CD4-positive, alpha-beta T cell treated with Interleukin-4 for 1 hour (primary cell): ENCODE measurements at places on chromosomes 1 and 21.

DNA sequence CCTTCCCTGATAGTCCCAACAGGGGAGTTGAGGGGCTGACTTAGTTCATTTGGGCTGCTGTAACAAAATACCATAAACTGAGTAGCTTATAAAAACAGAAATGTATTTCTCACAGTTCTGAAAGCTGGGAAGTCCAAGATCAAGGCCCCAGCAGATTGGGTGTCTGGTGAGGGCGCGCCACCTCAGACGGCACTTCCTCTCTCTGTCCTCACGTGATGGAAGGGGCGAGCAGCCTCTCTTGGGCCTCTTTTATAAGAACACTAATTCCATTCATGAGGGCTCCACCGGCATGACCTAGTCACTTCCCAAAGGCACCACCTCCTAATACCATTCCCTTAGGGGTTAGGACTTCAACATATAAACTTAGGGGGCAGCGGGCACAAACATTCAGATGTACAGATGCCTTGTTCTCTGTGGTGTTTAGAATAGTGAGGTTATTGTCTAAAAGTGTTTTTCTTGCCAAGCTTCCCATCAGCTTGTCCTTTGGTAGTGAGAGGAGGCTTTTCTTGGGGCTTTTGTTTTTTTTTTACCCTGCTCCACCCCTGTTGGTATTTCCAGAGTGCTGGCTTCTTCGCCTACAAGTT lies 20.3 kb downstream of the NIPAL3 start:
- no peak for DNase-seq

DNA sequence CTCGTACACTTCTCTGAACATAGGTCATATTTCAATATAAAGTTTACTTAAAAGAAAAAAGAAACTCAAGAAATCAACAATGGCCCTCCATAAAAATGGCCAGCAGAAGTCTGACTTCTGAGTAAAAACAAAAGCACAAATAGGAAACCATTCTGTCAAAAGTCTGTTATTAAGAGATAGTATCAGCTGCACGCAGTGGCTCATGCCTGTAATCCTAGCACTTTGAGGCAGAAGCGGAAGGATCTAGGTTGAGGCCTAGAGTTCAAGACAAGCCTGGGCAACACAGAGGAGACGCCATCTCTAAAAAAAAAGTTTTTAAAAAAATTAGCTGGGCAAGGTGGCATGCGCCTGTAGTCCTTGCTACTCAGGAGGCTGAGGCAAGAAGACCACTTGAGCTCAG lies 67.3 kb downstream of the PUM1 start:
- no peak for DNase-seq

- DNase-seq = no peak
Observed at GRCh38 chr21:42806509-42807140, 72.7 kb downstream of the WDR4 start.

DNA sequence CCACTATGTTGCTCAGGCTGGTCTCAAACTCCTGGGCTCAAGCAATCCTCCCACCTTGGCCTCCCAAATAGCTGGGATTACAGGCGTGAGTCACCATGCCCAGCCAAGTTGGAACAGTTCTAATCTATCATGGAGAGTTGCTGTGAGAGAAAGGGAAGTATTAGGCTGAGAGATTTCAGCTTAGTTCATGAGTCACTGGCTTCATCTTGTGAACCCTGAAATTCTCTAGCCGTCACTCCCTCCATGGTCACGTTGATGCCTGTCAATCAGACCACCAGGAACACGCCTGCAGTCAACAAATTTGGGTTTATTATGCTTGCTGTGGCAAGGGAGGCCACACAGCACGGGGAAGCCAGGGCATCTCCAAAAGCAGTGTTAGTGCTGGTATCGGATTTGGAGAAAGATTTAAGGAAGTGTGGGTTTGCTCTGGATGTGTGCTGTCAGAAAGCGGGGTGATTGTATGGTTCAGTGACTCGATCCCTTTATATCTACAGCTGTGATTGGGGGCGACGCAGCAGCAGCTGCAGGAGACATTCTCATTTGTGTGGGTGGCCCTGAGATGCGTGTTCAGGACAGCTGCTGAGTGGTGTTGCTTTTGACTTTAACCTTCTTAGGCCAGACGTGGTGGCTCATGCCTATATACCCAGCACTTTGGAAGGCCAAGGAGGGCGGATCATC lies 18.7 kb downstream of the UQCRHL start:
- peak; percentile 24 for DNase-seq

DNA sequence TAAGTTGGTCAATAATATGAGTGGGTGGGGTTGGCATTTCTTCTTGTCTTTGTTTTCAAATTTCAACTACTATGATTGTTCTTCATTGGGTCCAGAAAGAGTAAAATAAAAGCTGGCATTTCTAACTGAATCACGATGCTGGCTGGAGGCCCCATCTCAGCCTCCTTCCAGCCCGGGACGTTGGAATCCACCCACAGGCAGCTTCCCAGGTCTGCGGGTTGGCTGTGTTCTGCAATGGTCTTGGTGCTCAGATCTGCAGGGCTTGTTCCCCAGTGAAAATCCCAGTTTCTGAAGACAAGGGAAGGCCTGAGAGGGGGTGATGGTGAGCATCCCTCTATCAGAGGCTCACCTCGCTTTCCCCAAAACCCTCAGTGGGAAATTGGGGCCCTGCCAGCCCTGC lies 54.7 kb upstream of the ARHGEF16 start:
- no peak for DNase-seq

- no peak for DNase-seq
Observed at GRCh38 chr21:41585199-41585994, 77.4 kb upstream of the TMPRSS2 start.

DNA sequence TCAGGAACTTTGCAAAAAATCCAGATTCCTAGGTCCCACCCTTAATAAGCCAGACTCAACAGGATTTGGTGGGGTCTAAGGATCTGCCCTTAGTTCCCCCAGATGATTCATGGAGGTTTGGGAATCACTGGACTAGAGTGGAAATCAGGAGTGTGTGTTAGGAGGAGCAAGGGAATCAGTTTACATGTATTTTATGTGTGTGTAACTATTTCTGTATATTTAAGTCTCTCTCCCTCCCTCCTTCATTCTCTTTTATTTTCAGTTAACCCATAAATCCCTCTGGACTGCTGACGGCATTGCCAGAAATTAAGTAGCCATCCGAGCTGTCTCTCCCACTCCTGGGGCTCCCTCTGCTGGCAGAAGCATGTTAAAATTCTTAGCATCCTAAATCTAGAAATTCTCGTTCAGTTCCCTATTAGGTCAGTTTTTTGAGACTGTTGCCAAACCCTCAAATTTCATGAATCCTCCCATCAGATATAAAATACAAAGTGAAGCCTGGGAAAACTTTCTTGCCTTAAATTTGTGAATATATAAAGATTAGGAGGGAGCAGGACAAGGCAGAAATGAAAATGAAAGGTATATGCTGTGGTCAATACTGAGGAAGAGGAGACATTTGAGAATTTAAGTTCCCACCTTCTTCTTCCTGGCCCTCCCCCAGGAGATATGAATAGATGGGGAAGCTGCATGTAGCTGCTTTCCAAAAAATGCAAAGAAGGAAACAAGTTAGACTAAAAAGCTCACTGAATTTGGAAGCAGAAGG lies 11.7 kb upstream of the HSD11B1 start:
- peak; percentile 72 for DNase-seq

DNA sequence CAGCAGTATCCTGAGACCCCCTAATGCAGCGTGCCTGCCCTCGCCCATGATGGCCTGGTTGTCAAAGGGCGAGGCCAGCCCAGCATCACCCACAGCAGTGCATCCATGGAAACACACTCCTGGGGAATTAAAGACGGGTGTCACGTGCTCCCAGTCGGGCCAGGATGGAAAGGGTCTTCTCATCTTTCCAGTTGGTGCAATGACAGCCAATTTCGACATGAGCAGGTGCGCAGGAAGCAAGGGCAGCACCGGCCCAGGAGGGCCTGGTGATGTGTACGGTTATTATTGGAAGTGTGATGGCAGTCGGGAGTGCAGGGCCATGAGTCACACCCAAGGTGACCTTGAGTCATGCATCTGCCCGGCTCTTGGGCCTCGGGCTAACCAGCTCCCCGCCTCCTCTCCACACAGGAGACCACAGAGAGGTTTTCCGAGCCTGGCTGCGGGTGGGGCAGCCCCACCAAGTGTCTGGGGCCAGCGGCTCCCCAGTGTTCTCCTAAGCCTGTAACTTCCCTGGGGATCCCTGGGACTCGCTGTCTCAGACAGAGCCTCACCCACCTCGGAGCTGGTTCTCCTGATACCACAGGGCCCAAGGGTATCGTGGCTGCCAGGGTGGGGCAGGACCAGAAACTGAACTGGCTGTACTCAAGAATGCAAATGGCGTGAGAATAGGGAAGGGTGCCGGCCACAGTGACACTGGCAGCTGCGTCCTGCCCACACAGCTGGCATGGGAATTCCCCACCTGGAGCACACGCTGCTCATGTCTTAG lies 119.8 kb downstream of the SIK1 start:
- no peak for DNase-seq

DNA sequence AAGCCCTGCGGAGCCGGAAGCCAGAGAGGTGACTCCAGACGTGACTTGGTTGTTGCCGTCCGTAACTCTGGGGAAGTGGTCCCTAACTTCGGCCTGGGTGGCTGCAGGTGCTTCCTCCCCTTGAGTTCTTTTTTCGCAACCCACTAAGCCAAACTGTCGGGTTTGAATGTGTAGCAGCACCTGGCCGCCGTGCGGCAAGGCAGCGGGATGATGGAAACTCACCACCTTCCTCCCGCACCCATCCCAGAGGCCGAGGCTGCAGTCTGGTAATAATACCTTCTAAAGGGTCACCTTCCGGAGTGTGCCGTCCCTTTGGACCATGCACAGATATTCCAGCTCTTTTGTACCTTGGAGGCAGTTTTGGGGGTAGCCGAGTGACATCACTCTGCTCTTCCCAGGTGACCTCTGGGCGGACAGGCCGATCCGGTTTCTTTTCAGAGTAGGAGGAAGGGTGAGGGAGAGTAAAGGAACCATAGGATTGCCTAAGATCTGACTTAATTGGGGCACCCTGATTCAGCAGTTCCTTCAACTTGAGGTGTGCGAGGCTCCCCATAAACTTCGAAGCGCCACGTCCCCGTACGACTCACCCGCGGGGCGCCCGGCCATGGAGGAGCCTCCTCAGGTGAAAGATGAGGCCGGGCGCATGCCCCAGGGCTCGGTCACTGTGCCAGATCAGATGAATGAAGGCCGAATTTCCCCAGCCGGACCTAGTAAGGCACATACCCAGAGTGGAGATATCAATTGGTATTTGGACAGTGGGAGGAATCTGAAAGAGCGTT lies 1.0 kb downstream of the KCNK1 start:
- DNase-seq = no peak

- DNase-seq = peak; percentile 73
Observed at GRCh38 chr1:239719642-239720258, 333.4 kb downstream of the CHRM3 start.

DNA sequence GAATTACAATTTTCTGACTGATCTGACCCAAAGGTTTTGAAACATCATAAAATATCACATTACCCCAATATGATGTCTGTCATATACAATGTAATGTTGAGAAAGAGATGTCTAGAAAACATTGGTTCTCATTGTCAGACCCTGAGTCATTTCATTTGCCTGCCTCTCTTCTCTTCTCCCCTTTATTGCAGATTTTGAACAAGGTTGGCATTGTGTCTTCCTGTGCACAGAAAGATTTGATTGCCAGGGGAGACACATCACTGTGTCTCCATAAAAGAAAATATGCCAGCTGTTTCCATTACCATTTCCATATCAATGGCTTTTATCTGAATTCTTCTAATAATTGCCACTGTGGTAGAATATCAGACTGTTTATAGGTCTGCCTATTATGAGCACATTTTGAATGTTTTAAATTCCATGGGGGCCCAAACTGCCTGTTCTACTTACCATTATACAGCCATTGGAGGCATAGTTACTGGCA lies 65.6 kb downstream of the IFI44 start:
- DNase-seq = no peak

DNA sequence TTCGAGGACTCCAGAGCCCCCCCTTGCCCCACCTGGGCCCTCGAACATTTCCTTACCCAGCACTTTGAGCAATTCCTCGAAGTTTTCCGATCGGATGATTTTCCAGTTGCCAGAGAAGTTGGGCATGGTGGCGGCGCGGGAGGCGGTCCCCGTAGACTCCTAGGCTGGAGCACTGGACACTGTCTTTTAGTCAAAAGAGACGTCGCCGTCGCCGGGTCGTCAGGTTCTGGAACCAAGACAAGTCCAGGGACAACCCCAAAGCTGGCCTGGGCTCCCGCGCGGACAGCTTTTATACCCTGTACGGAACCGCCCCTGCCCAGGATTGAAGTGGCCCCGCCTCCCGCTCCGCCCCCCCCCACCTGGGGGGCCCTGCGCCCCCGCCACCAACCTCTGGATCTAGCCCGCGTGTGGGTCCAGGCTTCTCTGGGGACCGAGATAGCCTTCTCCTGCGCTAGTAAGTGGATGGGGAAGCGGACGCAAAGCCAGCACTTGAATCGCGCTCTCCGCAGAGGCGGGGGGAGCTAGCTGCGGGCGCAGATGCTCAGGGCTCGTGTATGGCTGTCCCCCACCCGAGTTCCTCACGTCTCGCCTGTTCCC lies at the start of gene CRABP2:
TSS of gene CRABP2 (minus strand) at position 263 of the 597 bp plus-strand sequence. CDS start at position 126, 137 bp downstream.
- no peak for DNase-seq

- no peak for DNase-seq
Observed at GRCh38 chr1:12475101-12475500, 142.9 kb downstream of the DHRS3 start.

DNA sequence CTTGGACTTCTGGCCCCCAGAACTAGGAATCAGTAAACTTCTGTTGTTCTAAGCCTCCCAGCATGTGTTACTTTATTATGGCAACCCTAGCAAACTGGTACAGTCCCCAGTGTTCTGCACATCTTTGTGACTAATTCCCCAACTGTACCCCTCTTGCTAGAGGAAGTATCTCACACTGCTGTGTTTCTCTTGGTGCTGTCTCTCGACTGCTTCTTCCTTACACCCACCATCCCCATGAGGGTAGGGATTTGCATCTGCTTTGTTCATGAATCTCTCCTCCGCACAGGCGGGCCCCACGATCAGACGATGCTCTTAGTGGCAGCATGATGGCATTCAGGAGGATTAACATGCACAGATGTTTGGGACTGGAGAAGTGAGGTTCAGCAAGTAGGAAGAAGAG lies 46.7 kb downstream of the CLIC6 start:
- DNase-seq = no peak

DNA sequence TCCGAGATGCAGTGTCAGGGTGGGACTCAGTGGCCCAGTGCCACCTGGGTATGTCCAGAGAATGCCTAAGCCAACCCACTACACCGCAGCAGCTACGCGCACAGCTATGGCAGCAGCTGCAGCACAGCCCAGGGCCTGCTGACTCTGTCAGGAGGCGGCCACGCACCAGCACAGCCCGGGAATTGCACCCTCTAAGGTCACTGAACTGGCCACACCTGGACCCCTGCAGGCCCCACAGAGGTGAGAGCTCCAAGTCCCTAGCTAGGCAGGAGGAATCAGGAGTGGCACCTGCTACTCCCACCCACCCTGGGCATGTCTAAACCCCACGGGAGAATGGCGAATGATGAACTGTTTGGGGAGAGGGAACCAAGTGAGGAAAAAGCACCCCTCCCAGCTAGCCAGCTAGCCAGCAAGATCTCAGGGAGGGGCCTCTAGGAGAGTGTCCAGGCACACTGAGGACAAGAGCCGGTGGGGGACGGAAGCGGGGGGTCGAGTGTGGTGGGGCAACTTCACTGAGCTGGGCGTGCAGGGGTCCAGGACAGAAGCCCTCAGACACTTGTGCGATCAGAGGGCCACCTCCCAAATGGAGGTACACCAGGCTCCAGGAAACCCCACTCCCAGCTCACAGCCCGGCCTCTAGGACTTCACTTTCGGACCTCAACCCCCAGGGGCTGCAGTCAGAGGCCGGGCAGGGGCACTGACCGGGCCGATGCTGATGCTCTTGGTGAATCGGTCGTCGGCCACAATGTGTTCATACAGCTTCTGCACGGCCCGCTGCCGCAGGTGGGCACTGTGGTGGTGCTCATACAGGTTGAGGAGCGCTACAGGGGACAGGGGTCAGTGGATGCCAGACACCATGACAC lies 13.9 kb downstream of the LSS start:
- DNase-seq = no peak
